ENCODE measurements at places on chromosomes 13 and 19. TPM values are rescaled to one million over a fixed set of nuclear protein-coding genes. Genes with fewer than 3 reads are reported as not detected.

The RANBP3 gene
- 43.9 TPM for total RNA-seq

GRCh38 chr13:111483621-111483987 is 163.2 kb downstream of the TEX29 start:
- H3K36me3 ChIP-seq: no peaks in the 10 kb centered on the region
- H3K27me3 ChIP-seq: no peaks in the 10 kb centered on the region
- no peaks in the 10 kb centered on the region for H3K4me1 ChIP-seq
- DNase-seq: no peak

The KCNN4 gene
- total RNA-seq: 32.7 TPM

- no peak for DNase-seq
- H3K4me1 ChIP-seq: no peaks in the 10 kb centered on the region
- no peak overlapping the region for H3K27ac ChIP-seq
- no peak overlapping the region for H3K4me3 ChIP-seq
Measured at GRCh38 chr13:90640976-90641375, 706.5 kb upstream of the MIR17HG start.

The ZNF99 gene
- total RNA-seq: not detected

- no peak overlapping the region for H3K4me3 ChIP-seq
- DNase-seq: no peak
- H3K27ac ChIP-seq: no peak overlapping the region
- H3K27me3 ChIP-seq: no peaks in the 10 kb centered on the region
- H3K4me1 ChIP-seq: no peaks in the 10 kb centered on the region
Measured at GRCh38 chr13:39788102-39788501, 132.6 kb downstream of the COG6 start.

DNA sequence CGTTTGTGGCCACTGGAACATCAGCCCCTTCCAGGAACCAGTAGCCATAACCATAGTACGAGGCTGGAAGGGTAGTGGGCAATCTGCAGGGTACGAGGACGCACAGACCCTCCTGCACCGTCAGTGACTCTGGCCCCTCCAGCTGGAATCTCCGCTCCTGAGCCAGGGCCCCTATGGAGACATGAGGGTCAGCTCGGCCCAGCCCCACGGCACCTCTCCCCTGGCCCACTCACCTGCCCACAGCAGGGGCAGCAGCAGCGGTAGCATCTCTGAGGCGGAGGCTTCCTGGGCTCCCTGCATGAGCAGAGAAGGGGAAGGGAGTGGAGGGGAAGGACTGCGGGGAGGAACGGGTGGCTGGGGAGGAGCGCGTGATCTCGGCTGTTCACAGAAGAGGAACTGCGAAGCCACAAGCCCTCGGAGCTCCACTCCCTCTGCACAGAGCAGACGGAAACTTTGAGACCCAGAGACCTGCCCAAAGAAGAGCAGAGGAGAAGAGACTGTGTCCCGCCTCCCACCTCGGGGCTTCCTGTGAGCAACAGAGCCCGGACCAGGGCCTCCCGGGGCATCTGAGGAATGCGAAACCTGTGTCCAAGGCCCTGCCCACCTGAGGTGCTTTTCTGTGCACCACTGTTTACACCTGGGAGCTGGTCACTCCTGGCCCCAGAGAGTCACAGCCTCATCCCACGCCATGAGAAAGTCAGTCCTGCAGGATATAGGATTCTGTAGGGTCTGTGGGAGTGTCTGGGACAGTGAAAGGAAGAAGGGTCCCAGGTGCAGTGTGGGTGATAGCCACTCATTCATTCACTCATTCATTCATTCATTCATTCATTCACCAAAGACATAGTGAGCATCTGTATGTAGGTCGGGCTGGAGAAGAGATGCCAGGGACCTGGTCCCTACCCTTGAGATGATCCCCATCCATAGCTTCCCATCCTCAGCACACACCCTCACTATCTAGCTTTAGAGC is at the start of gene SIGLEC6:
SIGLEC6 (minus strand) TSS at position 322 of the 967 bp plus-strand sequence; CDS start at position 300, 22 bp downstream.
- no peak within 1 kb of the TSS for H3K4me3 ChIP-seq
- DNase-seq: peak; percentile 59
- H3K27me3 ChIP-seq: peaks cover 18% of the 10 kb centered on the region

The IFNL1 gene
- total RNA-seq: not detected

- H3K27ac ChIP-seq: no peak overlapping the region
- H3K4me1 ChIP-seq: no peaks in the 10 kb centered on the region
- no peak for DNase-seq
- no peaks in the 10 kb centered on the region for H3K27me3 ChIP-seq
Measured at GRCh38 chr13:100859861-100860260, 185.3 kb upstream of the TMTC4 start.

The PBX4 gene
- not detected for total RNA-seq

The ZNF491 gene
- 3.1 TPM for total RNA-seq

DNA sequence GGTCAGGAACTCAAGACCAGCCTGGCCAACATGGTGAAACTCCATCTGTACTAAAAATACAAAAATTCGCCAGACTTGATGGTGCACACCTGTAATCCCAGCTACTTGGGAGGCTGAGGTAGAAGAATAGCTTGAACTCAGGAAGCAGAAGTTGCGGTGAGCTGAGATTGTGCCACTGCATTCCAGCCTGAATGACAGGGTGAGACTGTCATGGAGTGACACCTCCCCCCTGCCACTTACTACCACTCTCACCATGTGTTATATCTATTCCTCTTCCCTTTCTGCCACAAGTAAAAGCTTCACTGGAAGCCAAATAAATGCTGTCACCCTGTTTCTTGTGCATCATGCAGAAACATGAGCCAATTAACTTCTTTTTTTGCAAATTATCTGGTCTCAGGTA is 10.6 kb upstream of the CEACAM4 start:
- no peak overlapping the region for H3K4me3 ChIP-seq
- no peak overlapping the region for H3K27ac ChIP-seq
- no peaks in the 10 kb centered on the region for H3K36me3 ChIP-seq
- no peak for DNase-seq
- no peaks in the 10 kb centered on the region for H3K4me1 ChIP-seq

Data from stomach (tissue), 19 donors.